ENCODE measurements at places on chromosomes 6 and 20.

DNA sequence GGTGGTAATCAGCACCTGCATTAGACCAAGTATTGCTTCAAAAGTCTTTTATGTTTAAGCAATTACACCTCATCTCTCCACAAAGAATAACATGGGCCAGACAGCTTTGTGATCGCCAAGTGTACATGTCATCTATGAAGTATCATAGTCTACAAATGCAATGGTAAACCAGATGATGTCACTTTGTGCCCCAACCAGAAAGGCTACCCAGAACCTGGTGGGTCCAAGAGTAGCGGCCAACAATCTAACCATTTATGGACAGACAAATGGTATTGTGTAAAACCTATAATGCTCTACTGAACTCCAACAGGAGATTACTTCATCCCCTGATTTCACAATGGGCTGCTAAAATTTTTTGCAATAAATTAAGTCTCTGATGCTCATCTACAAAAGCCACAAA lies 295.9 kb downstream of the GMDS start:
- no peak for DNase-seq

GRCh38 chr6:3943331-3943765 lies 94.2 kb downstream of the FAM50B start:
- no peak for DNase-seq

GRCh38 chr20:50442512-50442911 lies 67.7 kb upstream of the PTPN1 start:
- no peak for DNase-seq

DNA sequence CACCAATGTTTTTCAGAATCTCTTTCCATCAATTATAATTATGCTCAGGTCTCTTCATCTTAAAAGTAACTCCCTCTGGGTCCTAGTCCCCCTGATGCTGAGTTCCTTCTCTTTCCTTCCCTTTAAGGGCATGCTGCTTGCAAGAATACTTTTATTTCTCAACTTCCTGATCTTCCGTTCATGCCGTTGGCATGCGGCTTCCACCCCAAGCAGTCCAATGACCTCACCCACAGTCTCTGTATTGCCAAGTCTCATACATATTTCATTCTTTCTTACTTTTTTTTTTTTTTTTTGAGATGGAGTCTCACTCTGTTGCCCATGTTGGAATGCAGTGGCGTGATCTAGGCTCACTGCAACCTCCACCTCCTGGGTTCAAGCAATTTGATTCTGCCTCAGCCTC lies 83.5 kb downstream of the NDUFAF5 start:
- no peak for DNase-seq

- peak; percentile 11 for DNase-seq
Observed at GRCh38 chr6:51959744-51960383, 127.5 kb downstream of the PKHD1 start.

DNA sequence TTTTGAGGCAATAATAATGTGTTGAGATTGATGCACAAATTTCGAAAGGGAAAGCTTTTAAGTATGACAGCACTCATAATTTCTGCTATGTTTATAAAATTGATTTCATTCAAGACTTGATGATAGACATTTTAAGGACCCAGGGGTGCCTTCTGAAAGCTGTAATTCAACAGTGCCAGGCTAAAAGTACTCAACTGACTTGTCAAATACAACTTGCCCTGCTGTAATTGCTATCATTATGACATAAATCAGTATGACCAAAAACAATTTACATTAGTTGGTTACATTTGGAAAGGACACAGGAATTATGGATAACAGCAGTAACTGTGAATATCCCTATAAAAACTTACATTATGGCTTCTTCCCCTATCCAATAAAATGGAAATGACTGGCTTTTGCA lies 178.9 kb downstream of the MMUT start:
- no peak for DNase-seq

GRCh38 chr6:7769702-7770101 lies 43.8 kb downstream of the BMP6 start:
- DNase-seq, result no peak

DNA sequence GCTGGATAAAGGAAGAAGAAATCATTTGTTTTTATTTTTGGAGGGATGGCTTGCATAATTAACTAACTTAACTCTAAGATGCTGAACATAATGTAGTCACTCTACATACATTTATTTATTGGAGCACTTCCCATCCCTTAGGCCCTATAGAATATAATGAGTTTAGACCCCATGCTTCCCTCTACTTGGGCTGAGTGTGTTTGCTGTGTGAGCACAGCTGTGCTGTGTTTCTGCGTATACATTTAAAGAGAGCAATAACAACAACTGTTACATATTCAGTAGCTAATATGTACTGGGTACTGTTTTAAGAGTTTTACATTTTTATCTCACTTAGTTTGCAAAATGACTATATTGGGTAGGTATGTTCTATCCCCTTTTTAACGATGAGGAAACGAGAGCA lies 736.6 kb upstream of the NRSN1 start:
- no peak for DNase-seq

DNA sequence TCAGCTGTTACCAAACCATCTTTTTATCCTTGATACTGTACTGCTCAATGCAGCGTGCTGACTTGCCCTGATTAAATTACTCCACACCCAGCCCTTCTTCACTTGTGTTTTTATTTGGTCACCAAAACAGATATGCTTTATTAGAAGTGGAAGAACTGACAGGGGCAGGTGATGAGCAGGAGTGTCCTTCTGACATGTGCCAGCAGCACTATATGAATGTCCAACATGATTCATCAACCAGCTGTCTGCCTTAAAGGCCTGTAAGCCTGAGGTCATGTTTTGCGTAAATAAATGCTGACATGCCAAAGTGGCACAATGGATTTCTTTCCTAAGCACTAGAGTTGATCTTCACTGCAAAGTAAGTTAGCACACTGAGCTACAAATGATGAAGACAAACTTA lies 15.4 kb downstream of the POPDC3 start:
- no peak for DNase-seq

DNA sequence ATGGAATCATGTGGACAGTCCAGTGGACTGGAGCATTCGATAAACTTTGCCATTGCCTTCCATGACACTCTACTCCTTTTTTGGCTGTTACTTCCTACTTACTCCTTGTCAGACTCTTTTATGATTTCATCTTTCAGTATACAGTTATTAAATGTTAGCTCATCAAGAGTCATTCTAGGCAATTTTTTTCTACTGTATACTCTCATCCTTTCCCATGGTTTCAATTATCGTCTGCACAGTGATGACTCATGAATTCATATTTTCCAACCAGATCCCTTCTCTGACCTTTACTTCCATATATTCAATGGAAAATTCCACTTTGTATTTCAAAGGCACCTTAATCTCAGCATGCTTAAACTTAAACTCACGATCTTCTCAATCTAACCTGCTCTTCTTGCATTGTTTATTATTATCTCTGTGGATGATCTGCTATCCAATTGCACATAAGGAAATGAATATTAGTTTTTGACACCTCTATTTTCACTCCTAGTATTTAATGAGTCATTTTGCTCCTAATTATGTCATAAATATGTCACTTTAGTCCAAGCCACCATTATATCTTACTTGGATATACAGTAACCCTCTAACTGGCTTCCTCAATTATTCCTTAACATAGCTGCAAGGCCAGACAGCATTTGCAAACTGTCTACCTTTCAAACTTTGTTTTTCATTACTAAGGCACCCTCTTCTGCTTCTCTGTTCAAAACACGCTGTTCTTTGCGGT lies 427.5 kb downstream of the PHF3 start:
- no peak for DNase-seq

- no peak for DNase-seq
Observed at GRCh38 chr6:164924674-164925073, 384.7 kb downstream of the C6orf118 start.

- no peak for DNase-seq
Observed at GRCh38 chr20:19079536-19080299, 132.7 kb upstream of the SLC24A3 start.

- DNase-seq, result no peak
Observed at GRCh38 chr6:56759521-56759920, 116.8 kb upstream of the DST start.

- no peak for DNase-seq
Observed at GRCh38 chr20:3158968-3159431, 665 bp downstream of the FASTKD5 start.

DNA sequence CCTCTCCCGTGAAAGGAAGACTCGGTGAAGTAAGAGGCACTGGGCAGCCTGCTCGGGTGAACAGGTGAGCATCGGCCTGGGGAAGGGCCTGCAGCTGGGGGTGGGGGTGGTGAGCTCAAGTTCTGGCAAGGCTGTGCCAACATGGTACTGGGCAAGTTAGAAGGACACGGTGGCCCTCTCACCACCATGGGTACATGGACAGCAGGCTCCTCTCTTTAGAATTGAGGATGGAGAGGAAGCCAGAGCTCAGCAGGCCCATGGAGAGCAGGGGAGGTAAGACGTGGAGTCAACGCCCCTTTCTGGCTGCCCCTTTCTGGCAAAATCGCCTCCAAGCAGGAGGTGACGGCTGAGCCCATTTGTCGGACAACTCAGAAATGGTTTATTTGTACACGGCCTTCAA lies 135.6 kb downstream of the ANKRD60 start:
- no peak for DNase-seq

DNA sequence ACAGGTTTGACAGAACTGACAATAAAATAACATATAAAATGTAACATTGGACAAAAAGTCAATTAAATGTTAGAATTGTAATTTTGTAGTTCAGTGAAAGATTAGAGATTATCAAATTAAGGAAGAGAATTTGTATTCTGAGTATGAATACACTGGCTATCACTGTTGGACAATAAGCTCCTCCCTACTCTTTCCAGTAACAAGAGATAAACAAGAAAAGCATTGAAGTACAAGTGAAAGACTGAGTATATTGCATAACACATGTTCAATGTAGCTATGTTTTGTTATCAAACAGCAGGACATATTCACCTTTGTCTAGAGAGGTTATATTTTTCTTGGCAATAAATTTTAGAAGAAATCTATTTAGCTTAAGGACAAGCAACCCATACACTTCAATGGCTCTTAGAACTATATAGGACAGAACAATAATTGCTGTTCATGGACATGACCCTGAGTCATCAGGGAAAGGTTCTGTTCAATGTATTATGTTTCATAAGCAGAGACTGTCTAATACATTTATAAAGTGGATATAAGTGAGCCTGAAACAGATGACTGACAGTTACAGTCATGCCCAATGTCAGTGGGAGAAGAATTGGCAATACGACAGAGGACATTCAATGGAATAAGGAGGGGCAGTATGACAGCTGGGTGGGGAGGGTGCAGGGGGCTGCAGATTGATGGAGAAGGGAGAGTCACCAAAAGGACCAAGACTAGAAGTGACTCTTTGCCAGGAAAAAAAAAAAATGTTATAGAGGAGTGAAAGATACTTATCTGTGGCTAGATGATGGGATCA lies 520.4 kb downstream of the FRK start:
- DNase-seq, result no peak

GRCh38 chr6:13308332-13308731 lies 20.0 kb downstream of the TBC1D7 start:
- no peak for DNase-seq

DNA sequence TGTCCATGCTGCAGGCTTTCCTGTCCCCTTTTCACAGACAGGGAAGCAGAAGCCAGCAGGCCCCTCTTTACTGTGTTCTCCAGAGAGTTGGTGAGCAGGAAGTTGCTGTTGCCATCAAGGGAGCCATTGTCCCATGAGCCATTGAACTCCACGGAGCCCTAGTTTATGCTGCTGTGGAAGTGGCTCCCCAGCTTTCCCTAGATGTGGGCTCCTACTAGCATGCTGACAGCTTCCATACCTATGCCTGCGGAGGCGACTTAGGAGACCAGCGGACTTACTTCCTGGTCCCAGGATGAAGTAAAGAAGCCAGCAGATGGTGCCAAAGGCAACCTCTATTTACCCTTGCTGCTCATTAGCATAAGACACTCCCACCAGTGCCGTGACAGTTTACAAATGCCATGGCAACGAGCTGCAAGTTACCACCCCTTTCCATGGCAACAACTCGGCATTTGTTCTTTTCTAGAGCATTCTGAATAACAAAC lies 30.8 kb upstream of the FKBP1A start:
- no peak for DNase-seq

- DNase-seq, result no peak
Observed at GRCh38 chr6:66902457-66902856, 1195.4 kb upstream of the EYS start.

GRCh38 chr20:48819821-48820648 lies 7.8 kb downstream of the PREX1 start:
- no peak for DNase-seq

DNA sequence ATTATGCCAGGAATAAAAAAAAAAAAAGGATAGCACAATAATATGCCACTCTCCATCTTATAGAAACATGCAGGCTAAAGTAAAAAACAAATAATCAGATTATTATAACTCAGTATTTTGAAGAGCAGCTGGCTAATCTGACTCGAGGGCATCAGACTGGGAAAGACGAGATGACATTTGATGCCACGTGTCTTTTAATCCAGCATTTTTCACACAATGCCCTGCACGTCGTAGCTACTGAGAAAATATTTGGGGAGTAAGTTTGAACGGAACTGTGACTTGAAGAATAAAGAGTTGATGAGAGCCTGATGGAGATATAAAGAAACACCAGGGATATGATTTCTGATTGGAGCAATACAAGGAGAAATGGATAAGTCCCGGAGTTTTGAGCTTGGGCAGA lies 237.7 kb downstream of the ARID1B start:
- DNase-seq, result no peak

GRCh38 chr6:157267654-157268053 lies 55.7 kb downstream of the TMEM242 start:
- no peak for DNase-seq

GRCh38 chr6:45637056-45637455 lies 259.3 kb upstream of the SUPT3H start:
- no peak for DNase-seq

DNA sequence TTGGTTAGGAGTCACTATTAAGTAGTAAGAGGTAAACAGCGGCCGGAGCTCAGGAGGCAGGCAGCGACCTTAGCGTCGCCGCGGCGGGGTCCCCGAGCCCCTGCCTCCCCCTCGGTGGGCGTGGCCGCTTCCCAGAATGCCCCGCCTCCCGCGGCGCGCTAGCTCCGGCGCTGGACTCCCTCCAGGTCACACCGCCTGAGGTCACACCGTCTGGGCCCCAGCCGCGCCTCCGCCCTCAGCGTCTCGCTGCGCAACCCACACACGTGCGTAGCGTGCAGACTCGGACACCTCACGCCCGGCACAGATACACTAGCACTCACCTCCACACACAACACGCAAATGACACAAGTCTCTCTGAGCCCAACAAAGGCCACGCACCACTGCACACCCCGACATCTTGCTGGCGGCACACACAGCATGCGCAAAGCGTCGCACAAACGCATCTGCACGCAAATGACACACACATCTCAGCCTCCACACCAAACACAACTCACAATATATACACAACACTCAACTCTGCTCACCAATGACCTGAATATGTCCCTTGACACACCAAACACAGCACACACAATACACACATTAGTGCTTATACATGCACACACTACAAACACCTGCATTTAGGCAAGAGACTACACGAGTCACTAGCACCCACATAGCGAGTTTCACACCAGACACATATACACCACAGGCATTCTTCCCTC lies 17.6 kb upstream of the CDKN1A start:
- DNase-seq, result peak; percentile 32

DNA sequence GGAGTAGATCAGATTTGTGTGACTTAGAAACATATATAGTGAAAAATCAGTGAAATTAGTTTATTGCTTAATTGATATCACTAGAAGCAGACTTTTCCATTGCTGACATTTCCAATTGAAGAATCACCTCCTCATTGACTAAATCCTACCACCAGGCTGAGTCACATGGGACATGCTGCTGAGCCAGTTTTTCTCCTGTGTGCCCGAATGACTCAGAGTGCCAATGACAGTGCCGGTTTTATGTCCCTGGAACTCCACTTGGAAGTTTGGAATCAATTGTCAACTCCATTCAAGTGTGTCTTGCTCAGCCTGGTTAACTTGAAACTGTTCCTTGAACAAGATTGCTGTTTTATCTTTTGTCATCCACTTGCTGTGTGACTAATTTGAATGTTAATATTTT lies 316.1 kb upstream of the PRDM1 start:
- no peak for DNase-seq
